CD4-positive, alpha-beta memory T cell (primary cell): ENCODE measurements at places on chromosomes 2 and 18. TPM values are rescaled to one million over a fixed set of nuclear protein-coding genes. Genes with fewer than 3 reads are reported as not detected.

GRCh38 chr2:222669353-222669752 lies 2.1 kb upstream of the MOGAT1 start:
- H3K4me3 ChIP-seq, result no peak overlapping the region
- no peak for DNase-seq
- peaks cover 9% of the 10 kb centered on the region for H3K4me1 ChIP-seq
- H3K27me3 ChIP-seq, result no peaks in the 10 kb centered on the region
- H3K27ac ChIP-seq, result no peak overlapping the region

DNA sequence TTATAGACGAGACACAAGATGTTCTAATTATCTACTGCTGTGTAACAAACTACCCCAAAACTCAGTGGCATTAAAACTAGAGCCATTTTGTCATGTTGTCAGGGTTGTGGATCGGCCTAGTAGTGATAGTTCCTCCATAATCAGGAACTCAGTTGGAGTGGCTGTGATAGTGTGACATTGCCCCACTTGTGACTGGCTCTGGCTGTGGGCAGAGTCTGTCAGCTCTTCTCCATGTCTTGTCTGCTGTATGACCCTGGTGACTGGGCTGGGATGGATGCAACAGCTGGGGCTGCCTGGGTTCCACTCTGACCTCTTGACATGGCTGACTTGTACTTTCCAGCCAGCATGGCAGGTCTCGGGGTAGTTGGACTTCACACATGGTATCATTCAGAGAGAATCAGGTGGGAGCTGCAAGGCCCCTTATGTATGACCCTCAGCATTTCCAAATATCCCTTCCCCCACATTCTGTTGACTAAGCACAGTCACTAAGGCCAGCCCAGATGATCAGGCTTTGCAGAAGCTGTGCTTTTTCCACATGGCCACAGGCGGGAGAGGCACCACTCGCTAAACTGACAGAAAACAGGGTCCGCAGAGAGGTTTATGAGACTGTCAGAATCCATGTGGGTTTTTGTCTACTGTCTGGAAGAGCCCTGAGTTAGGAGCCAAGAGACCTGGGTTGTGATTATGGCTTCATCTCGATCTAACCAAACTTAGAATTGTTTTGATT lies 50.3 kb downstream of the SETBP1 start:
- no peak overlapping the region for H3K4me3 ChIP-seq
- no peaks in the 10 kb centered on the region for H3K36me3 ChIP-seq
- peaks cover 47% of the 10 kb centered on the region for H3K4me1 ChIP-seq
- no peaks in the 10 kb centered on the region for H3K27me3 ChIP-seq

CTAGE1 gene
- not detected for total RNA-seq

DNA sequence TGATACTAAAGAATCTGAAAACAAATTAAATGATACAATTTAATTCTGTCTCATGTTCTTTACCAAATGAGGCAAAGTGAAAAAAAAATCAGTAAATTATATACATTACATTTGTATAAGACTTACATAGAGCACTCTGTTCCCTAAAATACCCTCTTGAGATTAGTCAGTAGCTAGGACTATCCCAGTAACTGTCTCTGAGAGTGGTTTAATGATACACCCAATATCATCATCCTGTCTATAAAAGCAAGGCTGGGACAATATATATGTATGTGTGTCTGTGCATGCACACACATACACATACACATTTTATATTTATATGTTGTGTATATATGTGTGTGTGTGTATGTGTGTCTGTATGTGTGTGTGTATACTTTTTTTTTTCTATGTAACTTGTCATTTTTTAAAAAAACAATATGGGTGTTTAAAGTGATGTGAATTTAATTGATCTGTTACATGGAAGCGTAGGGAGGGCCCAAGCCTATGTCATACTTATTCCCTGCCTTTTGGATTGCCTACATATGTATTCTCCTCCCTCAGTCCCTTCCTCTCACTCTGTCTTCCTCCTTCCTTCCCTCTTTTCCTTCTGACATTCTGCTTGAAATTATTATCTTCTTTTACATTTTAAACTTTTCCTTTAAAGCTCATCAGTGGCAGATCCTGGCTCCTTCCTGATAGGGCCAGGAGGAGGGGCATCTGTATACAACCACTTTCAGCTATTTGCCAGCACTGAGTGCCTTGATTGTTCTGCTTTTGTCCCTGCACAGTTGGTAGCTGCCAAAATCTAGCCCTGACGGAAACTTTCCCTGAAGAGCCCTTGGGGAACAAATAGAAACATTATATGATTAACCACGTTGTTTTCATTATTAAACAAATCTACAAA lies 6.8 kb downstream of the ASXL3 start:
- no peak overlapping the region for H3K4me3 ChIP-seq
- no peaks in the 10 kb centered on the region for H3K27me3 ChIP-seq
- no peaks in the 10 kb centered on the region for H3K36me3 ChIP-seq
- no peaks in the 10 kb centered on the region for H3K4me1 ChIP-seq
- no peak overlapping the region for H3K27ac ChIP-seq
- no peak for DNase-seq

GRCh38 chr18:10099539-10100140 lies 185.8 kb downstream of the VAPA start:
- no peak for DNase-seq
- no peak overlapping the region for H3K4me3 ChIP-seq
- no peaks in the 10 kb centered on the region for H3K36me3 ChIP-seq
